Dorsolateral prefrontal cortex (tissue), 122 donors: ENCODE measurements at places on chromosomes 6 and 20.

GRCh38 chr6:116035616-116036015, 25.1 kb downstream of the FRK start:
- no peak for DNase-seq

- no peak for DNase-seq
Observed at GRCh38 chr6:39114388-39114703, 640 bp downstream of the SAYSD1 start.

GRCh38 chr6:169256518-169256917, 2.9 kb upstream of the THBS2 start:
- no peak for DNase-seq

DNA sequence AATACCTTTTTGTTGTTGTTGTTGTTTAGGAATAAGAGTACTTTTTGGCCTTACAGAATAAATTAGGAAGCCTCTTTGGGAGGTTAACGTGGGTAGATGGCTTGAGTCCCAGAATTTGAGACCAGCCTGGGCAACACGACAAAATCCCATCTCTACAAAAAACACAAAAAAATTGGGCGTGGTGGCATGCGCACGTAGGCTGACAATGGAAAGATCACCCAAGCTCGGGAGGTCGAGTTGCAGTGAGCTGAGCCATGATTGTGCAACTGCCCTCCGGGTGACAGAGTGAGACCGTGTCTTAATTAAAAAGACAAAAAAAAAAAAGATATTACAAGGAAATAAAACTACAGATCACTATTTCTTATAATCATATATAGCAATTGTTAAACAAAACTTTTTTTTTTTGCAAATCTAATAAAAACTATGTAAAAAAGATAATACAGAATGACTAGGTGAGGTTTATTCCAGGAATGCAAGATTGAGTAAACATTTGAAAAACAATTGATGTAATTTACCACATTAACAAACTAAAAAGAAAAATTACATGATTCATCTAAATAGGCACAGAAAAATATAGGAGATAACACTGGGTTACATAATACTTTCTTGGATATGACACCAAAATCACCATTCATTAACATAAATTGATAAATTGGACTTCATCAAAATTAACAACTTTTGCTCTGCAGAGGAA, 43.6 kb upstream of the ASCC3 start:
- no peak for DNase-seq

DNA sequence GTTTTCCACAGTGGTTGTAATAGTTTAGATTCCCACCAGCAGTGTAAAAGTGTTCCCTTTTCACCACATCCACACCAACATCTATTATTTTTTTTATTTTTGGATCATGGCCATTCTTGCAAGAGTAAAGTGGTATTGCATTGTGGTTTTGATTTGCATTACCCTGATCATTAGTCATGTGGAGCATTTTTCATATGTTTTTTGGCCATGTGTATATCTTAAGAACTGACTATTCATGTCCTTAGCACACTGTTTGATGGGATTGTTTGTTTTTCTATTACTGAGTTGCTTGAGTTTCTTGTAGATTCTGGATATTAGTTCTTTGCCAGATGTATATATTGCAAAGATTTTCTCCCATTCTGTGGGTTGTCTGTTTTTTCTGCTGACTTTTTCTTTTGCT, 820.1 kb downstream of the TENT5A start:
- no peak for DNase-seq

DNA sequence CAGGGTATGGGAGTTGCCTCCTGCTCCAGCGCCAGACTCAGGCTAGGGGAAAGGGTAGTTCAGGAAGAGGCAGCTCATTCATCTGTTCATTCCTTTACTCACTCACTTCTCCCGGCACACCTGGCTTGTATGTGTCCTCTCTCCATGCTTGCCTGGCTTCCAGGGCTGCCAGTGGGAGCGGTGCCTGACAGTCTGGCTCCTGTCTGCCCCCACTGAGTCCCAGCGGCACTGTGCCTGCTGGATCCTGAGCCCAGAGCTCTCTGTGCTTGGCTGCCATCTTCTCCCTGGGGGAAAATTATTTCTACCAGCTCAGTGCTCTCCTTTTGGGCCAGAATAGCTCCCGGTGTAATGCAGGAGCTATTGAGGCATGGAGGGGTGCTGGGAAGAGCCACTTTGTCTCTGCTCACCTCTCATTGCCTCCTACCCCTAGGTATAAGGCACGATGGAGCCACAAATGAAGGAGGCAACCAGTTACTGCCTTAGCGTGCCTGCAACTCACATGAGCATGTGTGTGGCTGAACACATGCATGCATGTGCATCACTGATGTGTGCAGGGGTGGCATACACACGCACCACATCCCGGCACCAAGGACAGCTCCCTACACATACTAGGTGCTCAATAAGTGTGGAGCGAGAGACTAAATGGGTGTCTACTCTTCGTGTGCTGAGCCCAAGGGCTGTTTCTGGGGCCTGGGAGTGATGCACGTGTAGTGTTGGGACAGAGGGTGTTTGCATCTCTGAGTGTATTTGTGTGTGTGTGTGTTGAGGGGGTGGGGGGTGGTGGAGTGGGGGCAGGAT, 46.6 kb downstream of the CDH22 start:
- peak; percentile 68 for DNase-seq

DNA sequence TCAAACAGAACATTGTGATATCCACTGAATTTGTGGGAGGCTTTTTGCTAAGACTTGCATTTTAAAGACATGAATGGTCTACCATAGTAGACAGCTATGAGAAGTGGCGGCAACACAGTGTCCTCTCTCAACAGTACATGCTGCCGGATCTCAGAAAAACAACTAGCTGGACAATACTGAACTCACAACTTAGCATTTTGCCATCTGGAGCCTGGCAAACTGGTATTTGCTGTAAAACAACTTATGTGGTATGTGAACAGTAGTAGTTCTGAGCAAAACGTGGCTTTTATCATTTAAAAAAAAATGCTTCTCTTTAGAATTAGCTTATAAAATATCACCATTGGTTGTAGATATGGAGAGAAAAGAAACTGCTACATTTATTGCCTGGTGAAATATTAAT, 3.3 kb upstream of the PXDC1 start:
- DNase-seq, result no peak

DNA sequence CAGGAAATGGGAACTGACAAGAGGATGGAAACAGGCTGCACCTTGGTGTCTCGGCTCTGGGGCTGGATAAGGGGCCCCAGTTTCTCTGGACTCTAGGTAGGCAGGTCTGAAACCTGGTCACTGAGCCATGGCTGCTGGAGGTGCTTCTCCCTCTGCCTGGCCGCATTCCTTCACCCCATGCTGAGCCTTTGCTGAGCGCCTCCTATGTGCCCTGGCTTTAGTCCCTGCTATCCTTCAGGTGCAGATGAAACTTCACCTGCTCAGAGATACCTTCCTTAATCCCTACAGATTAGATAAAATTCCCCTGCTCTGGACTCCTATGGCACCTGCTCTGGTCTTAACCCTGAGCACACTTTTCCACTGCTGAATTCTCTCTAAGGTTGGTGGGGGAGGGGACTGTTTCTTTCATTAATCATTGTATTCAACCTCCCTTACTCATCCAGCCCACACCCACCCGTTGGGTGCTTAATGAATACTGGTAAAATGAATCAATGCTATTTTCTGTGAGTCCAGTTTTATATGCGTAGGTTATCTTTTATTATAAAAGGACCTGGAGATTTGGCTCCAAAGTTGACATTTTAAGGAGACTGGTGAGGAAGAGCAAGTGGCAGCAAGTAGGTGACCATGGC, 19.3 kb downstream of the MYLK4 start:
- DNase-seq, result no peak

DNA sequence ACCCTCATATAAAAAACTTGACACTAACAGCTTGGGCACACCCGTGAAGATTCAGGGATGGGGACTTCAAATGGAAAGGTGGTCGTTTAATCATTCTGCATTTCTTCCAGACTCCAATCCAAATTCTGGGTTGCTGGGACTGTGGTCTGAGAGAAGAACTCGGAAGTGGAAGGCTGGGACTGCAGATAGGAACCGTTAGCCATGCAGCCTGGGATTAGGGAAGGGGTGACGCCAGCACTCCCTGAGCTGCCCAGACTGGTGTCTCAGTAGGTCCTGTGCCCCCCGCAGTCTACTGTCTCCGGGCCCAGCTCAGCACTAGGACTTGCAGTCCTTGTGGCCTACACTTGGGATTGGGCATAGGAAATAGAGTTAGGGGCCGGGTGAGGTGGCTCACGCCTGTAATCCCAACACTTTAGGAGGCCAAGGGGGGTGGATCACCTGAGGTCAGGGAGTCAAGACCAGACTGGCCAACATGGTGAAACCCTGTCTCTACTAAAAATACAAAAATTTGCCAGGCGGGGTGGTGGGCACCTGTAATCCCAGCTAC, 511 bp upstream of the CLIC1 start:
- no peak for DNase-seq

GRCh38 chr6:90216072-90216977, 80.3 kb downstream of the BACH2 start:
- DNase-seq, result no peak

GRCh38 chr20:24643731-24644626, 174.6 kb downstream of the SYNDIG1 start:
- no peak for DNase-seq

DNA sequence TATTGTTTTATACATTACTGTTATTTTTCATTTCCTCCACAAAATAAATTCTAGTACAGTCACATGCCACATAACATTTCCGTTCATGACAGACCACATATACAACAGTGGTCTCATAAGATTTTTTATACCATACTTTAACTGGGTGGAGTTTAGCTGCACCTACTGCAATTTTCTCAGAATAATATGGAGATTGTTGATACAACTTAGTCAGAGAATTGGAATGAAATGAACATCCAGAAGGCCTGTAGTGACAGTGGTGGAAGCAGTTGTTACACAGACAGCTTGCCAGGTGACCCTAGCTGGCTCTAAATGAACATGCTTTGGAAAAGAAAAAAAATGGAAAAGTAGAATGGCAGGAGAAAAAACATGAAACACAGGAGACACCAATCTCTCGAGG, 183.2 kb upstream of the TCF21 start:
- DNase-seq, result no peak

GRCh38 chr6:30895343-30895742, 11.0 kb downstream of the DDR1 start:
- no peak for DNase-seq

GRCh38 chr6:149608381-149608982, 40.0 kb downstream of the KATNA1 start:
- DNase-seq, result no peak

DNA sequence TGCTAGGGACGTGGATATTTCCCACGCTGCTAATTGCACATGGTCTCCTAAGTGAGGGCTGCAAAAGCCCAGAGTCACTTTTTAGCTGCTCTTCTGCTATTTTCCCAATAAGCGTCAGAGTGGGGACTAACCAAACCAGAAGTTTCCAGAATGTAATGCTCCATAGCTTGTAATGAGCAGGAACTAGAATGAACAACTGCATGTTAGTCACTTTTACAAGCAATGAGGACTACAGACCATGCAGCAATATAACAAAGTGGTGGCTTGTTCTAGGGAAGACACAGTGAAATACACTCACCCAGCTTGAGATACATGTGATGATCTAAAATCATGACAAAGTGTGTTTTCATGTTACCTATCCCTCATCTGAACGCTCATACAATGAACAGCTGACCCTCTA, 314.1 kb upstream of the SGK1 start:
- DNase-seq, result no peak

DNA sequence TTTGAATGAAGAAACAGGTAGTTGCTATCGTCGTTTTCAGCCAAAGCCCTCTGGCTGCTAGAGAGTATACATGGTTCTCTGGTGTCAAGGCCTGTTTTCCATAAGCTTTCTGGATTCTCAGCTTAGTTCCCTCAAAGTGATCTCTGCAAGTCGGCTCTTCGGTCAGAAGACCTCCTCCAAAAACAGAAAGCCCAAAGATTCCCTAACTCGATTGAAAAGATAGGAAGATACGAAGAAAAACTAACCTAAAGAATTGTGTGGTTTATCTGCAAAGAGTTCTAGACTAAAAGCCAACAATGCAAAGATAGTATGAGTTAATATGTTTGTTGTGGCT, 545 bp upstream of the ASCC3 start:
- no peak for DNase-seq

DNA sequence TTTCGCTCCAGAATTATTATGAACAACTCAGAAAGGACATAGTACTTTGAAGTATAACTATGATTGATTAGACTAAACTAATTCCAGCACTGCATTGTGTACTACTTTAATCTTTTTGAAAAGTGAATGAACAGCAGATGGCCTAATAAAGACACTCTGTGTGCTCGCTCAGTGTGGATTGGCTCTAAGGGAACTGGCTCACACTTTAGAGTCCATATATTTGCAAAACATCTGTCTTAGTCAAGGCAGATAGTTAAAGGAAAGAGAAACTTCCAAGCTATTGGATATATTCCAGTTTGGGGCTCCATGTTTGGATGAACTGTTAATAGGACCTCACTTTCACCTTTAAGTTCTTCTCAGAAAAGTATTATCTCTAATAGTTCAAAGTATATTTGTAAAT, 218.9 kb downstream of the EYA4 start:
- no peak for DNase-seq

DNA sequence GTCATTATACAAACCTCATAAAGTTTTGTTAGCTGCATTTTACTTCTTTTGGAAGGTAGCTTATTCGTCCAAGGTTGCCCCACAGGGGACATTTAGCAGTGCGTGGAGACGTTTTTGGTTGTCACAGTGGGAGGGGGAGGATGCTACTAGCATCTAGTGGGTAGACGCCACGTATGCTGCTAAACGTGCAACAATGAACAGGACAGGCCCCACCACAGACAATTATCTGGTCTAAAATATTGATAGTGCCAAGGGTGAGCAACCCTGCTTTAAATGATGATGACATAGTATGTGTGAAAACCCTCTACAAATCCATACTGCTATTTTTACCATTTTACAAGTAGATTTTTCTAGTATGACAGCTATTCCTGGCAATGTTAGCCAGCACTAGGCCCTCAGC, 13.9 kb upstream of the GCNT2 start:
- no peak for DNase-seq

- DNase-seq, result no peak
Observed at GRCh38 chr6:156545931-156546330, 231.2 kb upstream of the ARID1B start.

DNA sequence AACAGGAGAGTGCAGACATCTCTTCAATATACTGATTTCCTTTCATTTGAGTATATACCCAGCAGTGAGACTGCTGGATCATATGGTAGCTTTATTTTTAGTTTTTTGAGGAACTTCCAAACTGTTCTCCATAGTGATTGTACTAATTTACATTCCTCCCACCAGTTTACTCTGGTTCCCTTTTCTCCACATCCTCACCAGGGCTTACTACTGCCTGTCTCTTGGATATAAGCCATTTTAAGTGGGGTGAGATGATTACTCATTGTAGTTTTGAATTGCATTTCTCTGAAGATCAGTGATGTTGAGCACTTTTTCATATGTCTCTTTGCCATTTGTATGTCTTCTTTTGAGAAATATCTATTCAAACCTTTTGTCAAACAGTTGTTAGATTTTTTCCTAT, 64.9 kb upstream of the HMGCLL1 start:
- DNase-seq, result no peak
